Activated naive CD8-positive, alpha-beta T cell treated with anti-CD3 and anti-CD28 coated beads, Interleukin-2, amount 50 U/mL, for 16 hours (primary cell): ENCODE measurements at places on chromosomes 12 and 14.

- DNase-seq = peak; percentile 9
These were observed 2.4 kb downstream of the SINHCAF start for GRCh38 chr12:31323391-31324115.

DNA sequence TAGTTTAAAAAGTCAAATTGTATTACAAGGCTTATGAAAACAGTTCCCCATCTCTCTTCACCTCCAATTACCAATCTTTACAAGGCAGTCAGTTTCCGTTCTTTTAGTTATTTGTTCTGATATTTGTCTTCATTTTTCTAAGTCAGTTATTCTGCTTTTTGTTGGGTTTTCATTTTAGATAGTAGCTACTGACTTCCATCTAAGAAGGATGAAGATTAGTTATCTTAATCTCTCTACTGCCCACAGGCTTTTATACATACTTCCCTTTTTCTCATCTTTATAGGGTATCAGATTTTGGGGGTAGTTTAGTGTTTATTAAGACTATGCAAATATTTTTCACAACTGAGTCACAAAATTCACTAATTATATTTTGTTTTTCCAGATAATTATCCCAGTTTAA, 38.4 kb downstream of the FRS2 start:
- no peak for DNase-seq

- DNase-seq = no peak
These were observed 505.2 kb downstream of the BCL11B start for GRCh38 chr14:98766818-98767217.

GRCh38 chr12:109762071-109762672, 48.5 kb downstream of the FAM222A start:
- DNase-seq = no peak

DNA sequence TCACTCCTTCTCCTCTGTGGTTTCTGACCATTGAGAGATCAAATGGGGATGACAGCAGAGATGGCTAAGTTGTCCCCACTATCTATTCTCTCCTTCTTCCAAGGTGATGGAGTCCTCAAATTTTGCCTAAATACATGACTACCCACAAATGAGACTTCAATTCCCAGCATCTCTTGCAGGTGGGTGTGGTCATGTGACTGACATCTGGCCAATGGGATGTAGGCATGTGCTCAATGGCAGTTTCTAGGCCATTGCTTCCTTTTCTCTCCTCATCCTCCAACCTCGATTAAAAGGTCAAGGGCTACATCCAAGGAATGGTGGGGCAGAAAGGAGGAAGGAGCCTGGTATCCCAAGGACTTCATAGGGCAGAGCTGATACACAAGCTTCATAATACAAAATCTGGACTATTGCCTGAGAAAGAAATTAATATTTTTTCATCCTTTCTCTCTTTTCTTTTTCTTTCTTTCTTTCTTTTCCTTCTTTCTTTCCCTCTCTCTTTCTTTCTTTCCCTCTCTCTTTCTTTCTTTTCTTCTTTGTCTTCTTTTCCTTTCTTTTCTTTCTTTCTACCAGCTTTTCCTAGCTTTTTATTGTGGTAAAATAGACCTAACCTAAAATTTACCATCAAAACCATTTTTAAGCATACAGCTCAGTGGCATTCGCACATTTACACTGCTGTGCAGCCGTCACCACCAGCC, 100.9 kb upstream of the PRB2 start:
- no peak for DNase-seq

DNA sequence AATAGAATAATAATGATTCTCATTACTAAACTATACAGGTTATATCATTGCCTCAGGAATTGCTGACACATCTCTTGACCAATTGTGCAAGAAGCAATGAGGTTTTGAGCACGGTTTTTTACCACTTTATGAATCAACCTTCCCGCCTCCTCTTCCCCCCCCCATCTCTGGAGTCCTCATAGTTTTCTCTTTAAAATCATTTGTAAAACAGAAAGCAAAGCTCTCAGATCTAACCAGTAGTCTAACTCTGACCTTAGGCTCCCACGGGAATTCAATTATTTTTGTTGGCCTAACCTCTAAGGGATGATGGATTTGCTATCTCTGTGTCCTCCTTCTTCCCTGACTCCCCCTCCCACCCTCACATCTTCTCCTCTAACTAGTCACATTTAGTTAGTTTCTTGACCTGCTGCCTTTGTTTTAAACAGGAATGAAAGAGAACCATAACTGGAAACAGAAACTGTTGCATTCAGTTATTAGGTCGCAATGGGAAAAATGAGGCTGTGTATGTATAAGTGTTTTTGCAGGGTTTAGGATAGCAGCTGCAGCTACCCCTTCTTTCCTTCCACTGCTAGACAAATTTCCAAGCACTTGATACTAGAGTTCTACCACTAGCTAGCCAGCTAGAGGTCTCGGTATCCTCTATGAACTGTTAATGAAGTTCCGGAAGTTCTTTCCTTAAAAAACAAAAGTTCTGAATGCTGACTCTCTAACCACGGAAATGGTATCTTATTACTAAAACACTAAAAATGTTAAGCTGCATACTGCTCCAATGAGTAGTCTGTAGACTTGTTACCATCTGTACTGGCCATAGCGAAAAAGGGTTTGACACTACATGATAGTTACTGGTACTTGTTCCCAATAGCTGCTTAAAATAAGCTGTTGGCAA, 65.4 kb downstream of the TAOK3 start:
- DNase-seq = peak; percentile 3

GRCh38 chr12:132056320-132056719, 87.8 kb downstream of the DDX51 start:
- DNase-seq = no peak

GRCh38 chr12:68951652-68952051, 18.7 kb upstream of the CPM start:
- no peak for DNase-seq

- DNase-seq = no peak
These were observed 30.5 kb downstream of the ATL1 start for GRCh38 chr14:50590464-50590863.

GRCh38 chr14:102827716-102828115, 50.5 kb downstream of the TRAF3 start:
- no peak for DNase-seq

GRCh38 chr12:65308601-65309071, 30.2 kb downstream of the MSRB3 start:
- DNase-seq = no peak

- DNase-seq = no peak
These were observed 367.4 kb upstream of the TBX3 start for GRCh38 chr12:115051378-115051777.

GRCh38 chr14:46250113-46250703, 401.4 kb downstream of the RPL10L start:
- DNase-seq = no peak

DNA sequence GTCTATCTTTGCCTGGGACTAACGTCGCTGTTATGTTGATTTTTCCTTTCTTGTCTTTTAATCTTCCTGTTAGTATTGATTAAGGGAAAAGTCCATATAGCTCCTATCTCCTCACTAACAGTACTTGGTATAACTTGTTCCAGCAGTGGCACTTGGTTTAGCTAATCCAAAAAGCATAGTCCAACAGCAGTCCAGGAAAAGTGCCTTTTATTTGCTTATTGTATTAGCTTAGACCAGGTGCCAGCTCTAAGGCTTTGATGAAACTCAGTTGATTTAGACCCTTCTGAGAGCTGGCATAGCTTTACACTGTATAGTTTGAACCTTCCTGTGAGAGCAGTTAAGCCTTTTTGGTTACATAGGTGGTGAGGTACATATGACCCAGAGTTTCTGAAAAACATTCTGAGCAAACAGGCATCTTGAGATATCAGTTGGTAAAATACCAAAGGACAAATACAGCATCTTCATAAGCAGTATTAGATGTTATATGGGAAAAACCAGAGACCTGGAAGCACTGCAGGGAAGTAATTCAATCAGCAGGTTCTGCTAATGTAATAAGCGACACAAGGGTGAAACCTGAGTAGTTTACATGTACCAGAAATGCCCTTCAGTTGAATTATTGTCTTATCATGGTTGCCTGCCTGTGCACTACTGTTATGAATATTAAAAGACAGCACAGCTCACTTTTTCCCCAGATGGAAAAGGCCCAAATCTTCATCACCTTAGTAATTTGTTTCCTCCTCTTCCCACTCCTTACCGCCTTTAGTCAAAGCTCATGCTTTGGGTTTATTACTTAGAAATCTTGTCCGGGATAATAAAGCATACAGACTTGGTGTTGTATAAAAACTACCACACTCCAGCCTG, 13.0 kb downstream of the PELI2 start:
- no peak for DNase-seq

DNA sequence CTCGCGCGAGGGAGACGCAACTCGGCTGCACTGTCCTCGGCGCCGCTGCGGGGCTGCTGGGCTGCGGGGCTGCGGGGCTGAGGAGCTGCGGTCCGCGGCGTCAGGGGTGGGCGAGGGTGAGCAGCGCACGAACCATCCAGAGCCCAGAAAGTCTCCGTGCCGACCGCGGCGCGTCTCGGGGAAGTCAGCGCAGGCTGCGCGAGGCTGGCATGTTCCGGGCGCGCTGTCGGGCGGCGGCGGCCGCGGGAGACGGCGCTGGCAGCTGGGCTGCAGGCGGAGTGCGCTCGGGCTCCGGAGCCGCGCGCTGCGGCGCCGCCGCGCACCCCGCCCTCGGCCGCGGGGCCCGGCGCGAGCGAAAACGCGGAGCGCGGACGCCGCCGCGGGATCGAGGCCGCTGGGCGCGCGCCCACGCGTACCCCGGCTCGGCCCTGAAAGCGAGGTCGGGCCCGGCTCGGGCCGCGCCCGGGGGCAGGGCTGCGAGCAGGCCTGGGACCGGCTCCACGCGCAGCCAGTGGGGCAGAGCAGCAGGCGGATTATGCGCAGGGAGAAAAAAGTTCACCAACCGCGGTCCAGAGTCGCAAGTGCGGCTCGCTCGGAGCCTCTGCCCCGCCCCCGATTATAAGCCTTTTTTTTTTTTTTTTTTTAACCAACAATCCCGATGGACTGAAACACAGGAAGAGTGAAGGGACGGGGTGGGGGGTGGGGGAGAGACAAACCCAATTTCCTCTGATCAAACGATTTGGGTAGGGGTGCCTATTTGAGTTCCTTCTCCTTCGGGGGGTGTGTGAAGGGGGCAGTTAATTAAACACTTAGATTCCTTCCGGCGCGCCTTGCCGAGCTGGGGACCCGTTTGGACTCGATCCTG, at the start of gene PRICKLE1:
TSS of gene PRICKLE1 (minus strand) at position 282 of the 865 bp plus-strand sequence. CDS start 117,230 bp downstream, outside the sequence.
- DNase-seq = no peak

DNA sequence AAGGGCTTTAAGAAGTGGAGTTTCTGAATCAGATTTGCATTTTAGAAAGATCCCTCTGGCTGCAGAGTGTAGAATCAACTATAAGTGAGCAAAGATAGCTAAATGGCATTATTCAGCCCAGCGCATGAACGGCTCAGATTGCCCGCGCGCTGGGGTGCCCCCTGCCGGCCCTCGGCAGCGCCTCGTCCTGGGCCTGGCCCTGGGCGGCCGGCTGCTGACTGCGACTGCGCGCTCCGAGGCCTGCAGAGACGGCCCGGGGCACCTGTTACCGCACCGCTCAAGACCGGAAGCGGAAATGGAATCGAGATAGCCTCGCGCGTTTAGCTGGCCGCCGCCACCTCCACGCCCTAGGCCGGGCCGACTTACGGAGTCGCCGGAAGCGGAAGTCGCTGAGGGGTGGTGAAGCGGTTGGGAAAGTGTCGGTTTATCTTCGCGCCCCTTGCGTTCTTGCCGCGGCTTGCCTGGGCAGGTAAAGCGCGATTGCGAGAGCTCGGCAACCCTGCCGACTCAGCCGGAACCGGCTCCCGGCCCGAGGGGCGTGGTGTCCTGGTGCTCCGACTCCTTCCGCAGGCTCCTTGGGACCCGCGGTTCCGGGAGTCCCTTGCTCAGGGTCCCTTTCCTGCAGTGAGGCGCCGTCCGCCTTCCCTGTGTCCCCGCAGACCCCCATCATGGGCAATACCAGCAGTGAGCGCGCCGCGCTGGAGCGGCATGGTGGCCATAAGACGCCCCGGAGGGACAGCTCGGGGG, at the start of gene PRKAB1:
TSS of gene PRKAB1 (plus strand) at position 557 of the 747 bp plus-strand sequence. CDS start at position 669, 112 bp downstream.
- peak; percentile 93 for DNase-seq

DNA sequence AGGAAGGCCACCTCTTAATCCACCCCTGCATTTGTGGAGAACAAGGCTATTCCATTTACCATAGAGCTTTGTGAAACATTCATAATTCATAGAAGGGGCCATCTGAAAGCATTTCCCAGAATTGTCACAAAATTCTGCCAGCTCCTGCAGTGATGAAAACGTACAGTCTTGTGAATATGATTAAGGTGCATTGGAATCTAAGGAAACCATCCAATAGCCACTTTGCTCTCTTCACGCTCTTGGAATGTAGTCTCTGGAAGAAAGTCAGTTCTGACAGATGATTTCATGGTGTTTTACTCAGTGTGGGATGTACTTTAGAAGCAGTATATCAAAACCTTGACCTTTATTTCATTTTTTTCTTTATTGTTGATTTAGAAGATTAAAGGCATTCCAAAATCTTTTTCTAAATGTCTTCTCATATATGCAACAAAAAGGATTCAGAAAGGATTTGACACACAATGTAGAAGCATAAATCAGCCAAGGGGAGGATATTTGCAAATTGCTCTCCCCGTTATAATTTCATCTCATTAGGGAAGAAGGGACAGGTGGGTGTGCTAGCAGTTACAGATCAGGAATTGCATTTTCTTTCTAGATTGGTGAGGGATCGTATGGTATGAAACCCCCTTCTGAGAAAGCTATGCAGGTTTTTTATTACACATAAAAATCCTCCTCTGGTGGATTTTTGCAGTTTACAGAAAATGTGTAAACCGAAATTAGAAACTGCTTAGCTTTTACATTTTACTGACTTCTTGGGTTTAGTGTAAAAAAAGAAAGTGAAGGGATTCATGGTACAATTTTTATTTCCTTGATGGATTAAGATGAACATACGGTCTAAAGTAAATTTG, 390.2 kb downstream of the LRIG3 start:
- DNase-seq = no peak
